ENCODE measurements at places on chromosomes 6 and 20.

GRCh38 chr6:112881828-112882780 is 535.0 kb downstream of the RFPL4B start:
- DNase-seq: no peak

DNA sequence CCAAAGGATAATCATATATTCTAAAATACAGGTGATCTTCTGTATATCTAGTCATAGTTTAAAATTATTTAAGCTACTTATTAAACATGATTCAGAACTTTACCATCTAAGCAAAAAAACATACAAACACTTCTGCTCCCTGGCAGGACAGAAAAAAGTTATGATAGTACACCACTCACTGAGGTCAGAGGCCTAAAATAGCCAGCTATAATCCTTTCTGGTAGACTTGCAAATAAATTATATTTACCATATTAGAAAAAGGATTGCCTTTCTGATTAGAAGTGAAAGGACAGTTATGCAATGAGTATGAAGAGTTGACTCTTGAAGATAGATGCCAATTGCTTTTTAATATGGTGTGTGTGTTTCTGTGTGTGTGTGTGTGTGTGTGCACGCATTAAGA is 207.4 kb downstream of the BMP2 start:
- DNase-seq: no peak

DNA sequence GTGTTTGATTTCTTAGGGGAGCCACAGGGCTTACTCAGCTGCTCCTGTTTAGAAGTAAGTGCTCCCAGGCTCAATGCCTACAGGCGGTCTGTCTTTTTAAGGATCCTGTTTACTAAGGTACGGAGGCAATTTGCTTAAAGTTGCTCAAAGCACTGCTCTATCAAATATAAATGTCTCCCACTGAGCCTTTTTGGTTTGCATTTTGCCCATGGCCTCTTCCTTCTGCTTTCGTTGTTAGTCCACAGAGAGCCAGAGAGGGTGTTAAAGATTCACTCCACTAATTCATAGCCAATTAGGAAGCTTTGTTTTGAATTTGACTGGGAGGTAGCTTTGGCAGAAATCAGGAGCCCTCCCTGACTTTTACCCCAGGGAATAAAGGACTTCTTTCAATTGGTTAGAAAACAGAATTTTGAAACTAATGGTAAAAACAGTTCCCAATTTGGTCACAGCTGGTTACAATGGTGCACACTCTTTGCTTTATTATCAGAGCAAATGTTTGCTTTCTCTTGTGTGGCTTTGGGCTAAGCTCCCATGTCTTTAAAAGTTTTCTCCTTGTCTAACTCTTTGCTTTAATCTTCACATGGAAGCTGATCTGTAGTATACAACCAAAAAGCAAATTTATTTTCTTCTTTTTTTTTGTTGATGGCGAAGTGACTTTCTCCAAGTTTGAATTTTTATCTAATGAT is 126.2 kb downstream of the IMPG1 start:
- DNase-seq: no peak

- no peak for DNase-seq
Measured at GRCh38 chr6:88712243-88712936, 251.0 kb downstream of the RNGTT start.

GRCh38 chr6:15980801-15981200 is 148.1 kb upstream of the MYLIP start:
- no peak for DNase-seq

GRCh38 chr20:57094252-57094891 is 172.1 kb downstream of the BMP7 start:
- DNase-seq: no peak

- no peak for DNase-seq
Measured at GRCh38 chr6:8825726-8826125, 390.4 kb upstream of the SLC35B3 start.

DNA sequence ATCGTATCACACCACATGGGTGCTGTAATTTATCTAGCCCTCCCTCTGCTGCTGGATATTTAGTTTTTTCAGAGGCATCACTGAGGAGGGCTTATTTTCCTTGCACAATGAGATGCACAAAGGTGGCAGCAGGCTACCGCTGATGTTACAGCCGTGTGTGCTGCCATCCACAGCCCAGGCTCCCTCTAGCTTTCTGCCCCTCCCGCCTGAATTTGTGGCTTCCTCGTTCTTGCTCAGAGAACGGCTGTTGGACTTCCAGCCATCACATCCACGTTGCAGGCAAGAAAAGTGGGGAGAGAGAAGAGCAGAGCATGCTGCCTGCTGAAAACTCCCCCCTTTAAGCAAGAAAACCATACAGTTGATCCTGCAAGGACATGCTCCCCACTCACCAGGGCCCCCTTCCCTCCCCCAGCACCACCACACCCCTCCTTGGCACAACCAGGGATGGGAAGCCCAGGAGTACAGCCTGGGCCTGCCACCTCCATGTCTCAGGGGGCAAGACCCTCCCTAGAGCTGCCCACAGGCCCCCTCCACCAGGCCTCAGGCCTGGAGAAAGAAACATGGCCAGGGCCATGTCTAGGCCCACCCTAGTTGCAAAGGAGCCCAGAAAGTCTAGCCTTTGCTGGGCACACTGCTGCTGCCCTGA is 102.6 kb downstream of the MRPL14 start:
- no peak for DNase-seq

- DNase-seq: no peak
Measured at GRCh38 chr20:38885357-38885756, 40.9 kb upstream of the FAM83D start.

GRCh38 chr6:81814370-81815076 is 62.0 kb upstream of the TENT5A start:
- peak; percentile 85 for DNase-seq

DNA sequence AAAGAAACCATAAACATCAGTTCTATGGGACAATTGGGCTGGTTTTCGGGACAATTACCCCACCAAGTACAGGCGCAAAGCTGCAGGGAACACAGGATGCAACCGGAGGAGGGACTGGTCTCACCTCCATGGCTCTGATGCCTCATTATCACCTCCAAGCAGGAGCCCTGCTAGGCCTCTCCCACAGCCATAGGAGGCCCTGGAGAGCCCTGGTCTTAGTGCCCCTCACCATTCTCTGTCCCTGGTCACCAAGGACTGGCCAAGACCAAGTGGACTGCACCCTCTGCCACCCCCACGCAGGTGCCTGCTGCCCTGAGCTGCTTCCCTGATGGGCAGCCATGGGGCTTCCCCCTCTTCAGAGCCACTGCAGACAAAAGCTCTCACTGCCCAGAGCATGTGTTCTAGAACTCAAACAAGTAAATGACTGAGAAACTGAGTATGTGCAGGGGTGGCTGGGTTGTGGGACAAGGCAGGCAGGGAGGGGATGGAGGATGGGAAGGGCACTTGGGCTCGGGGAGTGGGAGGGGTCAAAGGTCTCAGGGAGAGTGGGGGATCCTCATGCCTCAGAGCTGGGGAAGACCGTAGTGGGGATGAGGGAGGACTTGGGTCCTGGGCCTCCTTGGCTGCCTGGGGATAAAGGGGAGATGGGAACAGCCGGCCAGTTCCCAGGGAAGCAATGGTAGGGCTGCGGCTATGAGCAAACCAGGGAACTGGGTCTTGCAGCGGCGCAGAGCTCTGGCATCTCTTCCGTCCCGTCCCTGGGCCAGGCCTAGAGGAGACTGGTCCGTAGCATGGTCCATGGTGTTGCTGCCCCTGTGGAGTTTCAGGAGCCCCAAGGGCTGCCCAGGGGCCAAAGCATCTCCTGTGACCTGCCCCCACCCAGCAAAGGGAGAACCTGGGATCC is 435.1 kb downstream of the PREX1 start:
- DNase-seq: no peak

DNA sequence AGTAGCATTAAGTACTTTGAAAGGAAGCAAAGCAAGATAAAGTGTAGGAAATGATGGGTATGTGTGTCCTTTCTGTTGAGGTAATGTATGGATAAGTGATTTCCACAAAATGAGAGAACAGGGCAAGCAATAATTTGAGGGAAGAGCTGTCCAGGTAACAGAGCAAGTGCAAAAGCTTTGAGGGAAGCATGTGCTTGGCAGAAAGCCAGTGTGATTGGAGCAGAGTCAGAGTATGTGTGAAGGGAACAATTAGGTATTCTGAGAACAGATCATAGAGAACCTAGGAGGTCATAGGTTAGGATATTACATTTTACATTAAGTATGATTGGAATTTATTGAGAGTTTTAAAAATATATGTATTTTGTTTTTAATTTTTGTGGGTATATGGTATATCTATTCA is 30.2 kb upstream of the MAN1A1 start:
- no peak for DNase-seq

GRCh38 chr6:41066867-41067304 is 5.3 kb downstream of the OARD1 start:
- DNase-seq: peak; percentile 73

DNA sequence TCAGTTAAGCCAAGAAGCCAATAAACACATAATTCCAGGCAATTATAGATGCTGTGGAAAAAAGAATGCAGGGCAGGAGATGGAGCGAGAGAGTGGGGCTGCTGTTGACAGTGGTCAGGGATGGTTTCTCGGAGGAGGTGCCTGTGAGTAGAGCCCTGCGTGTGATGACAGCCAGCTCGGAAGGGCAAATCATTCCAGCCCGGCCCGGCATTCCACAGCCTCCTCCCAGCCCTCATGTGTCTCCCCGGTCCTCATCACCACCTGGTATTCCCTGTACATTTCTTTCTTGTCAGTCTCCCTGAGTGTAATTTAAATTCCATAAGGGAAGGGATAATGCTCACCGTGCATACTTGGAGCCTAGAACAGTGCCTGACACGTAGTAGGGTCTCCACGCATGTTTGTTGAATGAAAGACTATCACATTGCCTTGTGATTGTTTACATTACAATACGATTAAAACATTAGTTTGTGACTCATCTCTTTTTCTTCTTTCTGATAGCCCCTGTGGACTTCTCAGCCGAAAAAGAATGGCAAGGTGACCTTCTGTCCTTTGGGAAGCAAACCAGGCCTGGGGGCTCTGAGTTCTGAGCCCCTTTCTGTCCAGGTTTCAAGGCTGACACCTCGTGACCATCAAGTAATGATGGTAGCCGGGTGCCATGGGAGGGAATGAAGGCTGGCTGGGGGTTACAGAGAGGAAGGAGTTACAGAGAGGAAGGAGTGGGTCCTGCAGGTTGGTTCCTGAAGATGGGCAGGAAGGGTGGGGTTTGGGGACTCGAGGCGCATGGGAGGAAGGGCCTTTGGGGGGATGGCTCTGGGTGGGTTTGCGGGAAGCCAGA is 379.5 kb upstream of the SULF2 start:
- DNase-seq: no peak
